ENCODE measurements at places on chromosomes 2 and 18.

DNA sequence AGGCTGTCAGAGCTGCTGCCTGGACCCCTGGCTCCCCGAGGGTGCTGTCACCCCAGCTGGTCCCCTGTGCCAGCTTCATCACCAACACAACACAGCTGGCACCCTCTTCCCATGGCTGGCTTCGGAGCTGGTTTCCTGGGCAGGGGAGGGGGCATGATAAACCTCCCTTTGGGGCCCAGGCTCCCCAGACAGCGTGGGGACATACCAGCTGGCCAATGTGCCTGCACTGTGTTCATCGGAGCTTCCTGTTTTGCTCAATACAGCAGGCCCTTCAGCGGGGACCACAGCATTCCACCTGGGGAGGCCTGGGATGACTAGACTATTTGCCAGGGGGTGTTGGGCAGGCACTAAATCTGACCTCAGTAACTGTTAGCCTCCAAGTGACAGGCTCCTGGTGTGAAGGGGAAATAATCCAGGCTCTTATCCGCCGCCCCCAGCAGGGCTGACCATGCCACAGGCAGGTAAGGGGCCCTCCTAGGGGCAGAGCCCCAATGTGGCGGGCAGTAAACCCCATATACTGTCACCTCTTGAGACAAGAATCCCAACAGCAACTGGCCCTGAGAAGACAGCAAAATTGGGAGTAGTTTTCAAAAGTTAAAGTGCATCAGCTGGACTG, 44.6 kb downstream of the EMX1 start:
- DNase-seq: no peak

DNA sequence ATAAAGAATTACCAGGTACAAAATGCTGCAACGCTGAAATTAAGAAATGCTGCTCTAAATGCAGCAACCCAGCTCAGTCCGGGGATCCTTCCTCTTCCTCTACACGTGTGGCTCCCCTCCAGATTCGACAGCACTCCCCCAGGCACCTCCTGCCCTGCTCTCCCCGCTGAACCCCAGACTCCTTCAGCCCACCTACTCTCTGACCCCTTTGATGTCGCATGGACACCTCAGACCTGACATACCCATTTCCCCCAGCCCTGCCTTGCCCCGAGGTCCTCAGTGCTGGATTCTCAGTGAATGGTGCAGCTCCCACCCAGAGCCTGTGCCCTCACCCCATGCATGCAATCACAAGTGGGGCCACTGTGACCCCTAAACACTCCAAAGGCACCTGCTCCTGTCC, 4.6 kb upstream of the ADRA2B start:
- no peak for DNase-seq

DNA sequence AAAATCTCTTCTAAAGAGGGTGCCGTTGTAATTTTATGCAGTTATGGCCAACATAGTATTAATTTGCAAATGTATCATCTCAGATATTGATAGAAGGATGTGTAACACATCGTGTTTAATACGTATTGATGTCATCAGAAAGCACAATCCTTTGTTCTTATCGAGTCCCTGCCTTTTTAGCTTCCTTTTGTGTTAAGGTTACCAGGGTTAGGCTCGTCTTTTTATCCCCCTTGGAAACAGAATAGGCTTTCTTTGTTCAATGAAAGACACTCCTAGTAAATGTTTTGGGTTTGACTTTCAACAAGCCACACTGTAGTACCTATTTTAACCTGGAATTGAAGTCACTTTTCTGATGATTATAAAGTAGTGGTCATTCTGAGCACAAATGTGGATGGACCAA, 136.2 kb downstream of the WDR7 start:
- DNase-seq: no peak

- DNase-seq: no peak
These were observed 36.9 kb upstream of the KLF11 start for GRCh38 chr2:10006236-10007161.

- DNase-seq: no peak
These were observed 94.3 kb downstream of the ADCYAP1 start for GRCh38 chr18:998936-999335.

- no peak for DNase-seq
These were observed 30.0 kb upstream of the KLHL29 start for GRCh38 chr2:23355001-23355400.

DNA sequence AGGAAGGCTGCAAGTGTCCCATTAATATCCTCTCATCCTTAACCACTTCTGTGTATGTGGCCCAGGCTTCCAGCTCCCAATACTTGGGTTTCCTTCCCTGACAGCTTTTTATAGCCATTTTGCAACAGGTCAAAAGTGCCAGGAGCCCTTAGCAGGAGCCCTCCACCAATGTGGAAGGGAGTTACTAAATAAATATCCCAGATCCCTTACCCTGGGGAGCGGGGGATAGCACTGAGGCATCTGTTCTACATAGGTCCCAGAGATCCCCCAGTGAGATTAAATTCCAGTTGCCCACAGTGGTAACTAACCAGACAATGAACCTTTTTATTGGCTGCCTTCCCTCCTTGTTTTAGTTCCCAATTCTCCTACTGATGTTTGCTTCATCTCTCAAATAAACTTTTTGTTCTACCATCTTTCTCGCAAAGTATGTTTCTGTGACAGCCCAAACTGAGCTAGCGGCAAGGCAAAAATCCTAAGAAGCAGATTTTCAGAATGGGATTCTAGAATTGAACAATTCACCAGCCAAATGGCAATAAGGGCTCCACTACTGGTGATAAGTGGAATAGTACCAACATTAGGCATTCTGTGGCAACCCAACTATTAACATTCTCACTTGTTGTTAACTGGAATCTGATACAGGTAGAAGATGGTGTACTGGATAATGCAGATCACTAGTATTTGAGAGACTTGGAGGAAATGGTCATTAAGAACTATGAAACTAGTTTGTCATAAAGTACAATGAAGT, 83.9 kb upstream of the MAPRE2 start:
- no peak for DNase-seq

- no peak for DNase-seq
These were observed 20.9 kb downstream of the TWIST2 start for GRCh38 chr2:238868616-238869292.

DNA sequence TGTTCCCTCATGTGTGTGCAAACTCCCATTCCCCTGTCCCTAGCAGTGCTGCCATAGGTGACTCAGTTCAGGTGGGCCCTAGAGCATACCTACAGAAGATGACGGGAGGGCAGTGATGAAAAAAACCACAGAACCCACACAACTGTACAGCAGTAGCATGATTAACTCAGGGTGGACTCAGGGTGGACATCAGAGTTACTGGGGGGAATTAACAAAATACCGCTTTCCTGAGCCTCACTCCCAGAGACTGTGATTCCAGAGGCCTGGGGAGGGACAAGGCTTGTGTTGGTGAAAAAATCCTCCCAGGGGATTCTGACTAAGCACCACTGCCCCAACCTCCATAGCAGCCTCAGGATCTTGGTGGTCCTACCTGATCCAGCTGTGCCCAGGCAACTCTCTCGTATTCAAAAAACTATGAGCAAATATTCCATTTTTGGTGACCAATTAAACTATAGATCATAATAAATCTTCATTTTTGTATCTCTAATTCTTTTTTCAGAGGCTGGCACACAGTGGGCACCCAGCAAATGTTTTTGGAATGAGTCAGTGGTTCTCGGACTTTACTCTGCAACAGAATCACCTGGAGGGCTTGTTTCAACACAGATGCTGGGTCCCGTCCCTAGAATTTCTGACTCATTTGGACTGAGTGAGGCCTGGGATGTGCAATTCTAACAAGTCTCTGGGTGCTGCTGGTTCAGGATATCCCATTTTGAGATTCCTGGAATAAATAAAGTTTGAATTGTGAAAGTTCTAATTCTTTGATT, 84.1 kb upstream of the NABP1 start:
- DNase-seq: no peak

GRCh38 chr2:116499389-116499788, 1315.1 kb upstream of the DDX18 start:
- no peak for DNase-seq

DNA sequence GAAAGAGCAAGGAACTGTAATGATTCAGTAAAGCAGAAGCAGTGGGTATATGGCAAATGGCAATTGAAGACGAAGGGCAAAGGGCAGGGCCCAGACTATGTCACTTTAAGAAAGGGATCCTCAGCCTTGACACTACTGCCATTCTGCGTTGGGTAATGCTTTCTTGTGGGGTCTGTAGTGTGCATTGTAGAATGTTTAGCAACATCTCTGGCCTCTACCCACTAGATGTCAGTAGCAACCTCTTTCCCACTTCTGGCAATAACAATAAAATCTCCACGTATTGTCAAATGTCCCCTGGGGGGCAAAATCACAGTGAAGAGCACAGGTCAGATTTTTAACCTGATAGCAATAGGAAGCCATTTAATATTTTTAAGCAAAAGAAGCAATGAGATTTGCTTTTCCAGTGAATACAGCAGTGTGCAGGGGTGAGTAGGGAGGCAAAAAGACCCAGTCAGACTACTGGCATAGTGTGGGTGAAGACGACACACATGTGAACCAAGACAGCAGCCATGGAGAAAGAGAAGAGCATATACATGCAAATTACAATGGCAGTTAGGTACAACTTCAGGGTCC, 209.5 kb downstream of the DYM start:
- DNase-seq: peak; percentile 57

DNA sequence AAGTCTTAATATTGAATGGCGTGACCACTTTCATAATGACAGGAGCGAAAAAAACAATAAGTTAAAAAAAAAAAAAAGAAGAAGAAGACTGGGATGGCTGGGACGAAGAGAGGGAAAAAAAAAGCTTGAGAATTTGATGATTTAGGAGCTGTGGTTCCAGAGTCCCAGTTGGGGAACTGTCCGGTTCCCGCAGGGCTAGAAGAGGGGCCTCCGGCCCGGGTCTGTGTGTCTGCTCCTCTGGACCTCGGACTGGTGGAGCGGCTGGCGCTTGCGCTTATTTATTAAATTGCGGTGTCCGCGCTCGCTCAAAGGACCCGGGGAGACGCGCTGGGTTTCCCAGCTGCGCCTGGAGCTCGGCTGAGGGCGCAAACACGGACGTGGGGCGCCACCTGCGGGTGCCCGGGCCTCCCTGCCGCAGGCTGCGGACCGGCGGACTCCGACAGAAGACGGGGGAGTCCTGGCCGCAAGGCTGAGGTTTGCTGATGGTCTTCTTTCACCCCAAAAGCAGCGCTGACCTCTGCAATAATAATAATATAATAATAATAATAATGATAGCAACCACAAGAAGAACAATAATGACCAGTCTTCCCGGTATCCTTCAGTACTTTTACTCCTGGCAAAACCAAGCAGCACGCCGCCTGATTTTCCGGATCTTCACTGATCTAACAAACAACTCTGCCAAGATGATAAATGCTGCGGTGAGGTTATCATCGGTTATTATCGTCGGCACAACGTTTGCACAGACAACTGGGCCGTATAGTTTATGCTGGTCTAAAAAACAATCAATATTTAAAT, at the start of gene CBLN2:
Gene CBLN2, minus strand, starts transcription at position 251 of the 795 bp plus-strand sequence. CDS start 2,182 bp downstream, outside the sequence.
- peak; percentile 96 for DNase-seq

DNA sequence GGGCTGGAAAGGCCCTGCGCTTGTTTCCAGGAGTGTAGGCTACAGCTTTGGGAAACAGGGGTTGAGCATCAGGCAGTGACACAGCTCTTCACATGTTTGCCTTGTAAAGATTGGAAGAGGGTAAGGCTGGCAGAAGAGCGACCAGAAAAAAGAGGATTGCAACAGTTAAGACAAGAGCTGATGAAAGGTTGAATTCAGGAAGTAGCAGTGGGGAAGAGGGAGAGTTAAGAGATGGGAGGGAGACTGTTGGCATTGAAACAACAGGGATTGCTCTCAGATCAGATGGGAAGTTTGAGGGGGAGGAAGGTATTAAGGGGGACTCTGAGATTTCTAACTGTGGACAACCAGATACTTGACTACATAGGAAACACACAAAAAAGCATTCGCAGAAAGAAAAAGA, 96.9 kb downstream of the CTAGE1 start:
- DNase-seq: no peak

DNA sequence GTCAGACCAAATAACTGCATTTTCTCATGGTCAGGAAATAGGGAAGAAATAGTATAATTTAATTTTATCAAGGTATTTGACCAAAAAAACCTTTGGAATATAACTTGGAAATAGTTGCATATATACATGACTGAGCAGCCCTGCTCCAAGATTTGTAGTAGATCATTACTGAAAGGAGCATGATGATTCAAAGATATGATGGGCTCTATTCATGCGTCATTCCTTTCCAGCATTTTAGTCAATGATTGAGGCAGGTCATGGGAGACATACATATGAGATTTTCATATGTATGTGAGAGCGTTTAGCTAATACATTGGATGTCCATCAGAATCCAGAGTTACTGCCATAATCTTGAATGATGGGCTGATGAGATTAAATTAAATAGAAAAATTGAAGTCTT, 74.5 kb downstream of the CAB39 start:
- DNase-seq: no peak

- no peak for DNase-seq
These were observed 51.9 kb upstream of the ODC1 start for GRCh38 chr2:10499911-10500521.

- DNase-seq: no peak
These were observed 46.4 kb downstream of the TEX51 start for GRCh38 chr2:126945118-126945517.

GRCh38 chr2:231512222-231512621, 18.0 kb downstream of the NMUR1 start:
- DNase-seq: no peak

GRCh38 chr2:168363347-168364092, 92.6 kb upstream of the CERS6 start:
- DNase-seq: no peak

DNA sequence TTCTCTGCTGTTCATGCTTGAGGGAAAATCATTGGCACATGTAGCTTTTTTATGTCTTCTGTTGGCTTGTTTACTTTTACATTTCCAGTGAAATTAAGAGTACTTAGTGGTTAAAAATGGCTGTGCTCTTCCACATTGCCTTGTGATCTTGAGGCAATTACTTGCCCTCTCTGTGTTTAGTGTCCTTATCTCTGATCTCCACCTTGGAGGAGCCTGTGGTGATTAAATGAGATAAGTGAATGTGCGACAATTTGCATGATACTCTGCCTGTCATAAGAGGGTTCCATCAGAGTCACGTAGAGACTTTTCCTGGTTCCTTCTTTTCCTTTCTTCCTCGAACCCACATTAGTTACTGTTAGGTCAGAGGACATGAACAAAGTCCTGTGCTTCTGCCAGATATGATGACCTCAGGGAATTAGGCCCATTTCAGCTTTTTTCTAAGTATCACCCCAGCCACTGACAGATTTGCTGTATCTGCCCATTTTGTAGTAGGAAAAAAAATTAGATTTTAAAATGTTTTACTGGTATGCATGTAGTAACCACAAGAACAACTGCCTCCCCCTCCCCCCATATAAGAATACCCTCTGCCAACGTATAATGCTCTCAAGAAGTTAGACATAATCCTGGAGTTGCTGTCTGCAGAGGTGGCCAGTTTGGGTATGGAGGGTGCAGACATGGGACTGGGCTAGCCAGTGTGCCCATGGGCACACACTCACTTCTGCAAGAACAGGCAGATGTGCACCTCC, 51.9 kb downstream of the TET3 start:
- DNase-seq: no peak

DNA sequence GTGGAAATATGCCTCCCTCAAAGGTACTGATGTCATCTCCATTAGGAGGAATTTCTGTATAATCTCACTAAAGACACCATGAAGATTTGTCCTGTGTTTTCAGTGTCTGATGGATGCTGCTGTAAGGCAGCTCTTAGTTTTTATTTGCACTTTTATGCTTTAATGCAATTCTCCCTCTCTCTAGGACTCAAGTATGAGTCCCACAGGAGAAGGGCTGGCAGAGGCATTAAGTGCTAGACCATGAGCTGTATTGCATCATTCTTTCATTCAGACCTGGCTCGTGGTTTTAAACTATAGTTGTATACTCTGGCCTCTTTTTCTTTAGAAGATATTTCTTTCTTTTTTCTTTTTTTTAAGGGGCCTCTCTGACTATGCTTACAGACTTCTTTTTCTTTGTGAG, 805.6 kb downstream of the DPP10 start:
- DNase-seq: no peak

Data from D341Med (cell line).